ENCODE measurements at places on chromosomes 1 and 21.

- peak; percentile 69 for DNase-seq
These were observed 1.2 kb downstream of the PABPC4 start for GRCh38 chr1:39575191-39576015.

DNA sequence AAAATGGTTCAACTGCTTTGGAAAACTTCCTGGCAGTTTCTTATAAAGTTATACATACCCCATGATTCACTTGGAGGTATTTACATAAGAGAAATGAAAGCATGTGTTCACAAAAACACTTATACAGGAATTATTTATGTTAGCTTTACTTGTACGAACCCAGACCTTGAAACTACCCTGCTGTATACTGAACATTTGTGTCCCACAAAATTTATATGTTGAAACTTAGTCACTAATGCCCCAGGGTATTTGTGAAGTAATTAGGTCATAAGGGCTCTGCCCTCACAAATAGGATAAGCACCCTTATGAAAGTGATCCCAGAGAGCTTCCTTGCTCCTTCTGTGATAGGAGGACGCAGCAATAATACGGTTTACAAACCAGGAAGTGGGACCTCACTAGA lies 42.7 kb upstream of the B3GALT2 start:
- DNase-seq, result no peak

GRCh38 chr1:204915861-204916495 lies 45.3 kb downstream of the NFASC start:
- DNase-seq, result no peak

GRCh38 chr1:193448682-193449461 lies 262.5 kb upstream of the B3GALT2 start:
- DNase-seq, result peak; percentile 13

DNA sequence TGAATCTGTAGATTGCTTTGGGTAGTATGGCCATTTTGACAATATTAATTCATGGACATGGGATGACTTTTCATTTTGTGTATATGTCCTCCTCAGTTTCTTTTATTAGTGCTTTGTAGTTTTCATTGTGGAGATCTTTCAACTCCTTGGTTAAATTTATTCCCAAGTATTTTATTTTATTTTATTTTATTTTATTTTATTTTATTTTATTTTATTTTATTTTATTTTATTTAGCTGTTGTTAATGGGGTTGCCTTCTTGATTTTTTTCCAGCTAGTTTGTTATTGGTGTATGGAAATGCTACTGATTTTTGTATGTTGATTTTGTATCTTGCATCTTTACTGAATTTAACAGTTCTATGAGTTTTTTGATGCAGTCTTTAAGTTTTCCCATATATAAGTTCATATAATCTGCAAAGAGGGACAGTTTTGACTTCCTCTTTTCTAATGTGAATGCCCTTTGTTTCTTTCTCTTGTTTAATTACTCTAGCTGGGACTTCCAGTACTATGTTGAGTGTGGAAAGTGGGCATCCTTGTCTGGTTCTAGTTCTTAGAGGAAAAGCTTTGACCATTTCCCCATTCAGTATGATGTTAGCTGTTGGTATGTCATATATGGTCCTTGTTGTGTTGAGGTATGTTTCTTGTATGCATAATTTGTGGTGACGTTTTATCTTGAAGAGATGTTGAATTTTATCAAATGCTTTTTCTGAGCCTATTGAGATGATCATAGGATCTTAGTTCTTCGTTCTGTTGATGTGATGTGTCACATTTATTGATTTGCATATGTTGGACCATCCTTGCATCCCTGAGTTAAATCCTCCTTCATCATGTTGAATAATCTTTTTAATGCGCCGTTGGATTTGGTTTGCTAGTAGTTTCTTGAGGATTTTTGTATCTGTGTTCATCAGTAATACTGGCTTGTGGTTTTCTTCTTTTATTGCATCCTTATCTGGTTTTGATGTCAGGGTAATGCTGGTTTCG lies 14.3 kb downstream of the CEPT1 start:
- DNase-seq, result no peak

GRCh38 chr1:65480684-65481405 lies 60.4 kb downstream of the LEPR start:
- no peak for DNase-seq

DNA sequence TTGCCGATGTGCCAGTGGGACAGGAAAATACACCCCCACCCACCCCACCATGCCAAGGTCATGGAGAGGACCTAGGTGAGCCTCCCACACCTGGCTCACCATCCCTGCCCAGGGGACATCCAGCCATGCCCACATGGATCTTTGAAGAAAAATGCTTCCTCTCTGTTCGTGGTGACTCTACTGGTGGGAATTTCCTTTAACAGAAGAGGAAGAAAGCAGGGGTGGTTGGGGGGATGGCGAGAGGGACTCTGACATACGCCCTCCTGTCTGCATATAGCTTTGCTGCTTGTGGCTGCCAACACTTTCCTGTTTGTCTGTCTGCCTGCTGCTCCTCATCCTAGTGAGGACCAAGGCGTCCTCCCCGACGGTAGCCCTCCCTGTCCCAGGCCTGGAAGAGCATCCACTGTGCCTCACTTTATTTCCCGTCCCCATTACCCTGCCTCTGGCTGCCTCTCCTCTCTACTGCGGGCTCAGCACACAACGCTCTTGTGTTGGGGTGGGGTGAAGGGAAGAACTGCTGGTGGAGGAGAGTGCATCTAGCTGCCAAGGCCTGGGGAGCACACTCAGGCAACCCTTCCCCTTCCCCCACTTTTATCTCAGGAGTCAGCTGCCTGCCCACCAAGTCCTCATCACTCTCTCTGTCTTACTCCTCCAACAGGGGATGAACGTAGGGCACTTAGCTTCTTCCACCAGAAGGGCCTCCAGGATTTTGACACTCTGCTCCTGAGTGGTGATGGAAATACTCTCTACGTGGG lies 2.5 kb downstream of the SEMA4A start:
- no peak for DNase-seq

- no peak for DNase-seq
These were observed 3.7 kb upstream of the PEX11B start for GRCh38 chr1:145922266-145922665.

- DNase-seq, result no peak
These were observed 10.9 kb downstream of the OLIG2 start for GRCh38 chr21:33036430-33037162.

GRCh38 chr1:36175137-36176095 lies 19.5 kb downstream of the MAP7D1 start:
- DNase-seq, result no peak

- DNase-seq, result no peak
These were observed 23.1 kb upstream of the TNFRSF1B start for GRCh38 chr1:12143631-12144155.

GRCh38 chr1:214634267-214634666 lies 31.3 kb downstream of the CENPF start:
- no peak for DNase-seq

DNA sequence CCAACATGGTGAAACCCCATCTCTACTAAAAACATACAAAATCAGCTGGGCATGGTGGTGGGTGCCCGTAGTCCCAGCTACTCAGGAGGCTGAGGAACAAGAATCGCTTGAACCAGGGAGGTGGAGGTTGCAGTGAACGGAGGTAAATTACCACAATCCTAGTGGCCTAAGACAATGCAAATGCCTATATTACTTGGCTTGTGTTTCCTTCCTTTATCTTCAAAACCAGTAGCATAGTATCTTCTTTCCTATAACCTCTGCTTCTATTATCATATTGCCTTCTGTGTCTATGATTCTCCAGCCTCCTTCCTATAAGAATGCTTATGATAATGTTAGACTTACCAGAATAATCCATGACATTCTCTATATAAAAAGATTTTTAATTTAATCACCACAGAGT lies 156.2 kb upstream of the RGS18 start:
- DNase-seq, result no peak

DNA sequence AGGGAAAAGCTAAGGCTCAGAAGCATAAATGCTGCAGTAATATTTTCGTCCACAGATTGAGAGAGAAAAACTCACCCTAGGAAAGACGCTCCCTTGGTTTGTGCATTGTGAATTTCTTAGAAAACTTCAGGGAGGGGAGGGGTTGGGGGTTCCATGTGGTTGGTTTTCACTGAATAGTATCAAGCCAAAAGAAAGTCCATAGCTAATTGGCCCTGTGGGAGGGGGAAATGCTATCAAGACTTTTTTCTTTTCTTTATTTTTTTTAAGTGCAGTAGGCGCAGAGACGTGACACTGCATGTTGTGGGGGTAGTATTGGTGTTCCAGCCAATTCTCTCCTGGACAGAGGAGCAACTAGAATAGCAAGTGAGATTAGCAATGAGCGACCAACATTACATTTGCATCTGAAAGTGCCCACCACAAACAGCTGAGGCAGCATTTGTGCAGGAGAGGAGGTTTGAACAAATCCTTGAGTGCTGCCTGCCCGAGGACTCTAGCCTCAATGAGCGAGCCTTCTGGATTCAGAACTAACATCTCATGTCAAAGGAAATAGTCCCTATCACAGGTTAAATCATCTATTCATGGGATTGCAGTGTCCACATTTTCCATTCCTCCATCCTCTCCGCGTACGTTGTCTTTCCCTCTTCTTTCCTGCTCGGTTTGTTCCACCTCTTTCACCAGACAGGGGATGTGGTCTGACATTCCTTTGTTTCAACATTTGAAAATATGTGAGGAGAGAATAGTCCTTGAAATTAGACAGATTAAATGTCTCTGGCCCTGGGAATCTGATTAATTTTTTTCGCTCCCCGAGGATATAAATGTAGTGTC lies 118.0 kb upstream of the MARK1 start:
- no peak for DNase-seq

- no peak for DNase-seq
These were observed 9.7 kb downstream of the DBT start for GRCh38 chr1:100239961-100240360.

DNA sequence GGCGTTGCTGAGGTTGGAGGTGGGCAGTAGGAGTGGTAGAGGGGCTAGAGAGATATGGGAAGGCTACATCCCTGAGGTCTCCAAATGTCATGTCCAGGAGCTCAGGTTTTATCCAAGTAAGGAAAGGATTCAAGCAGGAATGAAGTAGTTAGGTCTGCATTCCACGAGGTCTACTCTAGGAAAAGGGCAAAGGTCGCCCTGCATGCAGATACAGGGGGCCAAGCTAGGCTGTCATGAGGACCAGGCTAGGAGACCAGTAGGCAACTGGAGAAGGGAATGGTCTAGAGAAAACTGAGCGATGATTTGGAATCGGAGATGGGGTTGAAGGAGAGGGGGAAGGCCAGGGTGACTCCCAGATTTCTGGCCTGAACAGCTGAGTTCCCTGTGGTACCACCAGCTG lies 48.7 kb downstream of the IRF2BP2 start:
- no peak for DNase-seq

DNA sequence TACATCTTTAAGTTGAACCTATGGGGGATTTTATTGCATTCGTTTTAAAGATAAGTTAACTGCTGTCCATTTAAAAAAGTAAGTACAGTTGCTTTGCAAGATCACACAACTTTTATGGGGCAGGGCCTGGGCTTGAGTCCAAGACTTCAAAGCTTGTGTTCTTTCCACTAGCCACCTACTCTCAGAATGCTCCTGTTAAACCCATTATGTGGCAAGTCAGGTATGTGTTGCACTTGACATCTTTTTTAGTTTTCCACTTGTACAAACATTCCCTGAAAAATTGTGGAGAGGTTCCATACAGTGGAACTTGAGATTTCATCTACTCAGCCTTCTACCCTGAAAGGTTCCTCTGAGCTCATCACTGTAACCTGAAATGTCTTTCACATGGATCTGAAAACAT lies 235.5 kb upstream of the SGIP1 start:
- DNase-seq, result no peak

GRCh38 chr1:62962014-62962812 lies 178.3 kb downstream of the ATG4C start:
- no peak for DNase-seq

DNA sequence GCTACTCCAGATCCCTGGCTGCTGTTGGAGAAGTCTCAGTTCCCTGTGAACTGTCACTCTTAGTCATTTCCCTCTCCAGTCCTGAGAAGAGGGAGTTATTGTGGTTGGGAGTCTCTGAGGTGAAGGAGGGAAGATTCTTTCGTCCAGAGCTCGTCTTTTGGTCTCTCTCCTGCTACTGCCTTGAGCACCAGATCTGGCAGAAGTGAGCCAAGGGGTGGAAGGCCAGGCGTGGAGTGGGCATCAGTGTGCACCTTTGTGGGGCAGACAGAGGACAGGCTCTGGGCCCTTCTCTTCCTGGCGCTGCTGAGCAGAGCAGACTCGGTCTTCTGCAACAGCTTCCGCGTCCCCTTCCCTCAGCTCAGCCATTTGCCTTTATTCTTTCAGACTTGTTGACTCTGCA lies 19.1 kb downstream of the CLCN6 start:
- no peak for DNase-seq

- no peak for DNase-seq
These were observed 200.0 kb downstream of the AJAP1 start for GRCh38 chr1:4854367-4854766.

GRCh38 chr1:201888282-201889089 lies at the start of gene SHISA4:
Gene SHISA4, plus strand, starts transcription at chr1:201888898. Its CDS starts 97 bp downstream, at chr1:201888995.
- DNase-seq, result no peak

DNA sequence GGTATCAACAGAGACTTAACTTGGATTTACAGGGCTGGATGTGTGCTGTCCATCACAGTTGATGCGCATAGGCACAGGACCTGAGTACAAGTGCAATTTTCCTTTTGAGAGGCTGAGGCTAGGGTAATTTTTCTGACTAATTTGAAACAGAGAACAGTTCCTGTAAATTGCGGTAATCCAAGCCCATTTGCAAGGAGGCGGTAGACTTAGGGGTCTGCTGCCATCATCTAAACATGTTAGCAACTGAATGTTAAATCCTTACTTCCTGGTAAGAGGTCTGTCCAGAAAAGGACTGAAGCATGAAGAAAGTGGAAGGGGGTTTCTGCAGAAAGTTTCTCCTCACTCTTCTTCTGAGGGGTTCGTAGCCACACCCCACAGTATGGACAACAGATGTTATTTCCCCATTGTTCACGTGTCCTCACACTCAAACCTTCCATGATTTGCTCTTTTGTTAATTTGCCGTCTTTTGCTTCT lies 23.7 kb upstream of the C1orf198 start:
- DNase-seq, result no peak

DNA sequence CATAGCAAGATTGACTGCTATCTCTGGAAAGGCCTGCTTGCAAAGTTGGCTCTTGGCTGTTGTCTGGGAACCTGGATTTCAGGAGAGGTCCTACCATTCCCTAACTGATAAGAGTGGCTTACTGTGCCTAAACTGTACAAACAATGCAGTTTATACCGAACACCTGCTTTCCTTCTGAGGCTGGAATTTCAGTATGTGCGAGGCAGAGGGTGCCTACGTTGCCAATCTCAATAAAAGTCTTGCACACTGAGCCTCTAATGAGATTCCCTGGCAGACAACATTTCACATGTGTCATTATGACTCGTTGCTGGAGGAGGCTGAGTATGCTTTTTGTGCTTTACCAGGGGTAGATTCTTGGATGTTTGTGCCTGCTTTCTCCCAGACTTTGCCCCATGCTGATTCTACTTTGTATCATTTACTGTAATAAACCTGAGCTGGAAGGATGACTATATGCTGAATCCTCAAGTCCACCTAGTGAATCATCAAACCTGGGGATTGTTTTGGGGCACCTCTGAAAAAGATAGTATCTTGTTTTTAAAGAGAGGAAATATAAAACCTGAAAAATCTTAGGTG lies 58.9 kb upstream of the GNG4 start:
- DNase-seq, result peak; percentile 15

Data from activated CD4-positive, alpha-beta T cell treated with anti-CD3 and anti-CD28 coated beads for 48 hours (primary cell).